Kidney epithelial cell (primary cell): ENCODE measurements at places on chromosomes 11 and 22.

DNA sequence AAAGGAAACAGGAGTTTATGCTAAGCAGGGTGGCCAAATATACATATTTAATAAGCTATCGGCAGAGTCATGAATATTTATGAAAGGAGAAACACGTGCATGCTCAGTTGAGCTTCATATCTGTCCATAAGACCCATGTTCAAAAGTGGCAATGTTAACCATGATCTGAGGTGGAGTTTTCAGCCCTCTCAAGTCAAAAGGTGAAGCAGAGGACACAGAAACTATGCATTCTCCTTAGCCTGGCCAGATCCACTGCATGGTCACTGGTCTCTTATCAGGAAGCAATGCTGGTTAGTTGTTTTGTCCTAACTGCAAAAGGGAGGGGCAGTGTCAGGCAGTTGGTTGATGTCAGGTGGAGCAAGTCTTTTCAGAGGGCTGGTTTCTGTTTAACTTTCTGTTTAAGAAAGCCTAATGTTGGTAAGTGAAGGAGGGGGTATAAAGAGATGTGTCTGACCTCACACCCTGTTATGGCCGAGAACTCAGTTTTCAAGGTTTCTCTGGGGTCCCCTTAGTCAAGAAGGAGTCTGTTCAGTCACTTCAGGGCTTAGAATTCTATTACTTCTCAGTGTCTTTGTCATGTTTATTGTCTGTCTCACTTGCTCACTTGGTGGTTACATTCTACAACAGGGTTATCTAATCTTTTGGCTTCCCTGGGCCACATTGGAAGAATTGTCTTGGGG lies 5.5 kb upstream of the SELENOH start:
- no peak for DNase-seq

GRCh38 chr22:44026630-44027511 lies 2.8 kb downstream of the PARVB start:
- DNase-seq, result no peak

GRCh38 chr11:72209101-72209500 lies 7.5 kb upstream of the FOLR2 start:
- DNase-seq, result no peak

DNA sequence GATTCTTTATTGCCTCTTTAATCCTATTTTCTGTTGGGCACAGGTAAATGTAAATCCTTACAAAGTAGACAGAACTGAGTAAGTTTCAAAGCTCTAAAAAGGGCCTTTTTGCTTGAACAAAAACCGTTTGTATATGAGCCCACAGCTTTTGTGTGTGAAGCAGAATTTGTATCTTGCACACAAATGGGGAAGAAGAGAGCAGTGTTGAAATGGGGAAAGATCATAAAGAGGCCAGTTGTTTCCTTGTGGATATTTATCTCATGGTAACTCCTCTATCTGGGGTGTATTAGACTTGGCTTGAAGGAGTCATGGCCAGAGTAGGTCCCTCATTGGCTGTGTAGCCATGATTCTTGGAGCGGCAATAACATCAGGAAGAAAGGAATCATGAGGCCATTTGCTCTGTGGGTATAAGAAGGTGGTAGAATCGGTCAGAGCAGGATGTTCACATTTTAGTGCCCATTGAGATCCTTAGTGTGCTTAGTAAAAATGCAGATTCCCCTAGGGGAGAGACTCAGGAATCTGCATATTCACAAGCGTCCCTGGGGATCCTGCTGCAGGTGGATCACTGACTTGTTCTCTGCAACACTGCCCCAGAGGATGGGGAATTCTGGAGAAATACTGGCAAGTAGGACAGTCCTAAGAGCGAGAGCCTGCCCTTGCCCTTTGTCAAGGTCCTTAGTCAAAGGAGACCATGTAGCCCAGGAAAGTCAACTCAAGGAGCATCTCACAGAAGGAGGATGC lies 126.5 kb downstream of the LDLRAD3 start:
- no peak for DNase-seq

GRCh38 chr11:130241713-130242112 lies 73.0 kb downstream of the ZBTB44 start:
- DNase-seq, result no peak

- DNase-seq, result no peak
These were observed 87.8 kb upstream of the CRYBB3 start for GRCh38 chr22:25111579-25112517.

DNA sequence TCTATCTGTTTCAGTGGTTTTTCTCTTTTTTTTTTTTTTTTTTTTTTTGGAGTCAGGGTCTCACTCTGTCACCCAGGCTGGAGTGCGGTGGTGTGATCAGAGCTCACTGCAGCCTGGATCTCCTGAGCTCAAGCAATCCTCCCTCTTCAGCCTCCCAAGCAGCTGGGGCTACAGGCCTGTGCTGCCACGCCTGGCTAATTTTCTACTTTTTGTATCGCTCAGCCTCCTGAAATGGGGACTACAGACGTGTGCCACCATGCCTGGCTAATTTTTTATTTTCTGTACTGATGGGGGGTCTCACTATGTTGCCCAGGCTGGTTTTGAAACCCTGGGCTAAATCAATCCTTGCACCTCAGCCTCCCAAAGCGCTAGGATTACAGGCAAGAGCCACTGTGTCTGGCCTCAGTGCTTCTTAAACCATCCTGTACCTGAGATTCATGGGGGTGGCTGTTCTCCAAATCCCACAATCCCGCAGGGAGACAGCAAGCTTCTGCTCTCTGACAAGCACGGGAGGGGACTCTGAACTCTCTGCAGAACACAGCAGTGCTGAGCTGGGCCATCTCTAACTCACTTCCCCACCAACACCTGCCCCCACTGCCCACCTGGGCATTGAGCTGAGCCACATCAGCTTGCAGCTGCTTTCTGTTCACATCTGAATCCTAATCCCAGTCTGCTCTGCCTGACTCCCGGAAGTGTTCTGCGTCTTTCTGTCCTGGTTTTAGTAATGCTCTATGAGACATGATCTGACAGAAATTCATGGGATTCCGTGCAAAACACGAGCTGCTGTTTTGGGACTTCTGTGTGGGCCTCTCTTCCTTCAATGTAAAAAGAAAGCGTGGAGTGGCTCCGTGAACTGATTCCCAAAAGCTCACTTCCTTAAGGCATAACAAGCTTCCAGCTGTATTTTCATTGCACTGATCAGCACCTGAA lies 400.0 kb downstream of the LARGE1 start:
- no peak for DNase-seq

GRCh38 chr22:45640941-45641621 lies 30.6 kb upstream of the ATXN10 start:
- no peak for DNase-seq

DNA sequence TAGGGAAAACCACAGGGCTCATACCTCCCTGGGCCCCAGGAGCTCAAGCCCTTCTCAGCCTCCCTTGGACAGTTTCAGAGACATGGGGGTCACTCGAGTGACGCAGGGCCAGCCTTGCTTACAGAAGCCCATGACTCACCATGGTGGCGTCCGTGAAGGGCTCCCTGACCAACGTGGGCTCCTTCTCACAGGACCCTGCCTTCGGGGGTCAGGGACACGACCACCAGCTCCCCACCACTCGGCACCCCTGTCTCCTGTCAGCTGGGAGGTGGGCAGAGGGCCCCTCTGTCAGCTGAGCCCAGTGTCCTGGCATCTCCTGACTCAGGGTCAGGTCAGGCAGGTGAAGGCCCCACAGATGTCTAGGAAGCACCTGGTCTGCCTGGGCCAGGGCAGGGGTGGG lies 126.3 kb upstream of the ANO1 start:
- no peak for DNase-seq

- DNase-seq, result peak; percentile 76
These were observed 21.8 kb downstream of the CACNA1I start for GRCh38 chr22:39592081-39593065.

DNA sequence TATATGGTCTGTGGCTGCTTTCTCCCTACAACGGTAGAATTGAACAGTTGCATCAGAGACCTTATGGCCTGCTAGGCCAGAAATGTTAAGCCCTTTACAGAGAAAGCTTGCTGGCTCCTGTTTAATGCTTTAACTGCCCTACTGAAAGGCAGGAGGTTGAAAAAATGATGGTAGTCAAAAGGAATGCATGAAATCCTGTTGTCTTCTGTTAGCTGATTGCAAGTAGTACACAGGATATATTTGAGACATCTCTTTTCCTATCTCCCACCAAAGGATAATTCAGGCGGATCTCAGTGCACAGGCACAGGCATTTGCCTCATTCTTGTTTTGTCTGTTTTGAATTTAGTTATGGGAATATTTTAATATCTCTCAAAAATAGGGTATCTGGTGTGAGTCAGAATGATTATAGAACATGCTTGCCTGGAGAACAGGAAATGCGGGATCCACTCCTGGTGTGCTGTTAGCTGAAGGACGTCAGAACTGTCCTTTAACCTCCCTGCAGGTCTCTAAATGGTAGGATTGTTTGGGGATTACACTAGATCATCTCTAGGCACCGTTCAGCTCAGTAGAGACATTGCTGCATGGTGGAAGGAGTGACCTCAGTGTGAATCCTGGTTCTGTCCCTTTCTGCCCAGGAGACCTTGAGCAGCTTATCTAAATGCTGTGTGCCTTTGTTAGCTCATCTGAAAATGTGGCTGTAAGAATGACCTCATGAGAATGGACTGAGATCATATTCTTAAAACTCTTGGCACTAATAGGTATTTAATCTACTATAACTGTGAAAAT lies 49.5 kb downstream of the PACS1 start:
- no peak for DNase-seq

- no peak for DNase-seq
These were observed 68.7 kb upstream of the NECTIN1 start for GRCh38 chr11:119797736-119798135.

GRCh38 chr22:46754110-46754799 lies 8.2 kb upstream of the TBC1D22A start:
- peak; percentile 89 for DNase-seq

DNA sequence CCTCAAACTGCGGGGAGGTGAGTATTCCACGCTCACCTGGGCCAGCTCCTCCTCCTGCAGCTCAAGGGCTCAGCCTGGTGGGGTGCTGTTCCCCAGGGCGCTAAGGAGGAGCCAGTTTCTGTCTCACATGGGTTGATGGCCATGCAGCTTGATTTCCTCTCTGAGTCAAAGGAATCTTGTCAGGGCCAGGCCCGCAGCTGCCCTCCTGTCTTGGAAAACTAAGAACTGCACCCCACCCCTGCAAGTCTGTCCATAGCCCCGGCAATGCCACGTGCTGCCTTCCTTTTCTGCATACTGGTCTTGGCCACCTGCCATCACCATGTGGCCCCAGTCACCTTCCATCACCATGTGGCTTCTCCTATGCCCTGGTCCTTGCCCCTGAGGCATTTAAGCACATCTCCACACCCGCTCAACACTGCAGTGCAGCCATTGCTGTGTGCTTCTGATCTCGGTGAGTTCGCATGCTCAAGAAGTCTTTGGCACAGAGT lies 35.2 kb upstream of the CLDN5 start:
- DNase-seq, result no peak

GRCh38 chr11:72234920-72235319 lies 9.1 kb downstream of the PHOX2A start:
- no peak for DNase-seq

GRCh38 chr11:70326365-70326811 lies 55.9 kb downstream of the PPFIA1 start:
- no peak for DNase-seq

- DNase-seq, result peak; percentile 41
These were observed 36.7 kb downstream of the ISX start for GRCh38 chr22:35102663-35103062.

GRCh38 chr22:39234472-39234787 lies 10.4 kb downstream of the PDGFB start:
- DNase-seq, result no peak

DNA sequence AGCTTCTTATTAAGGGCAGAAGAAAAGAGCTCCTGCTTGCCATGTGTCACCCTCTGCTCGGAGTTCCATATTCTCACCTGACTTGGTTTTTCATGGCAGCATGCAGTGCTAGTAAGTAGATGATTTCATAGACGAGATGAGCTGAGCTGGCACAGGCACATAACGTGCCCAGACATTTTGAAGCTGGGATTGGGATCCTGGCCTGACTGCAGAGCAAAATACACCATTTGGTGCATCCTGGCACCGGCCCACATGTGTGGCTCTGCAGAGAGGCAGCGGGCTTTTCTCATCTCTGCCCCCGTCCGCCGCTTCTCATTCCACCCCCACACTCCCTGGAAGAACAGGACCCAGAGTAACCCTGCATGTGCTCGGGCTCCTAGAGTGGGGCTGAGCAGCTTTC lies 24.8 kb downstream of the FAM118A start:
- no peak for DNase-seq

DNA sequence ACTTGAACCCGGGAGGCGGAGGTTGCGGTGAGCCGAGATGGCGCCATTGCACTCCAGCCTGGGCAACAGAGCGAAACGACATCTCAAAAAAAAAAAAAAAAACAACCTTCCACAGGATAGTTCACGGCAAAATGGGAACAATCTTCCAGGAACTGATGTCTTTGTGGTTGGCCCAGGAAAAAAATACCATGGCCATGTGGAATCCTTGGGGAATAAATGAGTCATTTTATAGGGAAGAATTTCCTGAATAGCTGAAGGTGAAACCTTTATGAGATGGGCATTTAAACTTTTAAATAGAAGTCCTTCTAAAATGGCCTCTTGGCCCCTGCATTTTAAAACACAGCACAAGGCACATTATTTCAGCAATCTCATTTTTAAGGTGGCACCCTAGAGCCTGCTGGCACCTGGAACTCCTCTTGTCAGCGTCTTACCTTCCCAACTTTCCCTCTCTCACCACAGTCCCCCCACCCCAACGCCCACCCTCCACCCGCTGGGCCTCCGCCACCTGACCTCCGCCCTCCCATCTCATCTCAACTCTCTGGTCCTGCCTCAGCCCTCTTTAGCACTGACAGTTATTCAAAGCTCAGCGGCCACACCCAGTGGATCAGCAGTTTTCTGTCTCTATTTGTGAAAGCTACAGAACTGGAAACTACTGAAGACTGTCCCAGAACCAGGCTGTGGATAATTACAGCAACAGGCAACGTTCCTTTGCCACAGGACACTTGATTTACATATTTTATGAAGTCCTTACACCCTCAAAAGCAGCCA lies 43.1 kb downstream of the SCGB1A1 start:
- DNase-seq, result no peak

DNA sequence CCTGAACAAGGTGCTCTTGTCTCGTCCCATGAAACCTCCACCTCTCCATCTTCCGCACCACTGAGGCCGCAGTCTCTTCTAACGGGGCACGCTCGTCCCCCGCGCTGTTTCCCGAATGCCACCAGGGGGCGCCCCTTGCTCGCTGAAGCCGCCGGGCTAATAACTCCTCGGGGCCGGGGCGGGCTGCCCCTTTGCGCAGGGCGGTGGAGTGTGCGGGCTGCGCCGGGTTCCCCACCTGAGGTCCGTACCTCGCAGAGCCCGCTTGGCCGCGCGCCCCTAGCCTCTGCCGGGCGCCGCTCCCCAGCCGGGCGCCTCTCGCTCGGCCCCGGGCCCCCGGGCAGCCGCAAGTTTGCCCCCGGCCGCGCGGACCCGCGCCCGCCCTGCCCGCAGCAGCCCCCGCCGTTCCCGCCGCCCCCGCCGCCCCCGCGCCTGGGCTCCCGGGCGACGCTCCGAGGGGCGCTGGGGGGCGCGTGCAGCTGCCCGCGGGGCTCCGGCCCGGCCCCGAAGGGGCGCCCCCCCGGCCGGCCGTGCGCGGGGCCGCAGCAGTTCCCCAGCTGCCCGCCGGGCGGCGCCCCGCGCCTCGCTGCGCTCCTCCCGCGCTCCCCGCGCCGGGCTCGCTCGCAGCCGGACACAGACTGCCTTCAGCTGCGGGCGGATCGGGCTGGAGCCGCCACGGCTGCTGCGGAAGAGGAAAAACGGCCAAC lies at the start of gene GRIK4:
Gene GRIK4 (plus strand): TSS at position 633 of the 704 bp plus-strand sequence. CDS start 148,571 bp downstream, outside the sequence.
- DNase-seq, result no peak
